ENCODE measurements at places on chromosomes 7 and 10.

DNA sequence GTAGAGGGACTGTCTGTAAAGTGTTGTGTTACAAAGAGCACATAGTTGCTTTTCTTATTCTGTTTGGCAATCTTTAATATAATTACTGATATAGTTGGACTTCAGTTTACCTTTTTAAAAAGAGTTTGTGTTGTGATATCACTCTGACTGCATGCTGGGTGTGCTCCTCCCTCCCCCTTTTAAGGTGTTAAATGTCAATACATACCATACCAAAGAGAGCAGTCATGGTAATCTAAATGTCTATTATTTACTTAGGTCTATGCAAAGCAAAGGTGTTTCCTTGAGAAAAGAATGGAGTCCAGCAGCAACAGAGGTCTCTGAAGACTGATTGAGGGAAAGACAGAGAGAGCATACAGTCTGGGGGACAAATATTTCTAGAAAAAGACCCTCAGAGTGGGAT, 275.1 kb upstream of the NRP1 start:
- no peak for DNase-seq

DNA sequence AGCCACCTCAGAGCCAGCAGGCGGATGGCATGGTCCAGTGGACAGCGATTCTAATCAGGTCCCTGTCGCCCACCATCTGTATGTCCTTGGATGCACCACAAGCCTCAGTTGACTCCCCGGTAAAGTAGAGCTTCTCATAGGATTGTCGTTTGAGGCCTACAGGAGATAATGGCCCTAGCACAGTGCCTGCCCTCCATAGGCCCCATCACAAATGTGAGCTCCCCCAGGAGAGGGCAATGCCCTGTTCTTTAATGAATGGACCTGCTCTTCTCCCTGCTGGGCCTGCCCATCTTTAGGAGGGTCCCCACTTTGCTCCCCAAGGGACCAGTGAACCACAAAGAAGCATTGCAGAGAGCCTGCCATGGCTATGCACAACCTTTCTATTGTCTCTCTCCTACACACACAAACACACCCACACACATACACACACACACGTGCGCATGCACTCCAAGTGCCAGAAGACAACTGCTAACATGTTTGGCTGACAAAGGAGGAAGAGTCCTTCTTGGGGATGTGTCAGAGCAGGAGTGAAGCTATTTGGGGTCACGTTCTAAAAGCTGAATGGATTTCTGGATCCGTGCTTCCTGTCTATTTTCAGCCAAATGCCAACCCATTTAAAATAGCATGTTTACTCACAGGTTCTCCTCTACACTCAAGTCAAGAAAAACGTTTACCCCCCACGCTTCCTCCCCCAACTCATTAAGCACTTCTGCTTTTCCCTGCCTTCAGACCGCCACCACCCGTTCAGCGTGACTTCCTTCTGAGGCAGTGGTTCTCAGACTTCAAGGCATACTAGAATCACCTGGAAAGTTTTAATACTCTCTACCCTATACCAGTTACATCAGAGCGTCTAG, 196.1 kb downstream of the GRID1 start:
- no peak for DNase-seq

- no peak for DNase-seq
These were observed 46.1 kb upstream of the SLC35B4 start for GRCh38 chr7:134362587-134363483.

GRCh38 chr10:15197276-15197675, 28.8 kb upstream of the NMT2 start:
- DNase-seq, result no peak

- no peak for DNase-seq
These were observed 123.4 kb downstream of the MYO3A start for GRCh38 chr10:26057466-26057865.

DNA sequence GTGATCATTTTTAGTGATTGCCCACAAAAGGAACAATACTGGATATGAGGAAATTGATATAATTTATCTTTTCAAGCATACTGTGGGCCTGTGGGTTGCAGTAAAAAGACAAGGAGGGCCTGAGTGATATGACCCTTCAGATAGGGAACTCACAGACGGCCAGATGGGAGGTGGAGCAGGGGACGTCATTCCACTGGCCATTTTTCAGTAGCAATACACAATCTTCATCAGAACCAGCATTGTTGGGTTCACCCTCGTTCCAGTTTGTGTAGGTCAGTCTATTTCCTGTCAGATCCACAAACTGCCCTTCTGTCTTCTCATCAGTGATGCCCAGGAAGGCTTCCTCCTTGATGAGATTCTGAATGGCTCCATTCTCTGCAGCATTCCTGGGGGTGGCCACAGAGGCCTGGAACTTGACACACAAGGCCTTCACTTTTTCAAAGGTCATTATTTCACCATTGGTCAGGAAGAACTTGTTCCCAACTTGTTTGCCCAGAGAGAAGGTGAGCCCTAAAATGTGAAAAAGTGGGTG, 4.5 kb downstream of the MBL2 start:
- DNase-seq, result no peak

GRCh38 chr7:151083071-151083823, at the start of gene TMUB1:
Gene TMUB1 (minus strand): TSS chr7:151083493. CDS start chr7:151082563, 930 bp downstream.
- DNase-seq, result no peak

GRCh38 chr10:93059975-93060886, at the start of gene CYP26C1:
Gene CYP26C1 (plus strand): TSS chr10:93060798. CDS start chr10:93061264, 466 bp downstream.
- no peak for DNase-seq

DNA sequence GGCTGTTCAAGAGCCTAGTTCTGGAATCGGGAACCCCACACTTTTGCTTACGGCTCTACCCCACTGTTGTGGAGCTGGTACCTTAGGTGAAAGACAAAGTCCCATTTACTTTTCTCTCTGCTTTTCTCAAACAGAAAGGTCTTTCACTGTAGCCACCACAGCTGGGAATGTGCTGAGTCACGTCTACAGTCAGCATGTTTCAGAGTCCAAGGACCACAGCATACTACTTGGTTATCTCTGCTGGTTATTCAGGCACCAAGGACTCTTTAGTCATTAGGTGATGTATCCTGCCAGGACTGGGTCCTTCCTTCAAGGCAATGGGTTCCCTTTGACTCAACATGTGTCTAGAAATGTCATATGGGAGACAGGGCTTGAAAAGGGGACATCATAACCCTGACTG, 266.8 kb upstream of the STEAP1 start:
- DNase-seq, result no peak

GRCh38 chr7:105399043-105399725, 10.5 kb upstream of the SRPK2 start:
- no peak for DNase-seq

DNA sequence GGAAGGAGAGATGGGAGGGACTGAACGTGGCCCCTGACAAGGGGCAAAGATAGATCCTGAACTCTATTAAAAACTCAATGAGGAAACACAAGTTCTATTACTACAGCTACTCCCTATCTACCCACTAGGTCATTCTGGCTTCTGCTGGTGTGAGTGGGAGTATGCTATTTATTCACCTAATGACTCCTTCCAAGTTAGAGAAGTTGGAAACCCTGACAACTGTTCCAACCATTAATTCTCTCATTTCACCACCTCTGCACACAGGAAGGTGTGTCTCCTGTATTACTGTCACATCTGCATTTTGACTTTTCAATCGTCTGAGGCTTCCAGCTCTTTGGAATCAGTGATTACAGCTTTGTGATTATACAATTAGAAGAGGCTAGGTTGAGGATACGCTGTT, 169.4 kb upstream of the ADO start:
- DNase-seq, result peak; percentile 38

GRCh38 chr7:142443216-142444010, 185.6 kb upstream of the PRSS58 start:
- no peak for DNase-seq

- DNase-seq, result no peak
These were observed 16.0 kb downstream of the TET1 start for GRCh38 chr10:68576118-68576517.

DNA sequence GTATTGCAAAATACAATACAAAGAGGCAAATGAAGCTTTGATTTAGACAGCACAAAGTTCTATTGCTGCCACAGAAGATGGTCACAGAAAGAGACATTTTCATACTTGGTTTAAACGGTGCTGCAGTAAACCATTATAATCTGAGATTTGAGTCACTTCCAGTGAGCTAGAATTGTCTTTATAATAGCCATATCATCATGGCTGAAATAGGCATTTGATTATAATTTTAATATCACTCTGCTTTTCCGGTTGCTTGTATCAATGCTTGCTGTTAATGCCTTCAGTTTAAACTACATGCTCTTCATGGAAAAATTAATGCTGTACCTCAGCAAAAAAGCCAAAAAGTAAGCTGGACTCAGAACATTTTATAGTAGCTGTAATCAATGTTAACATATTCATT, 48.5 kb downstream of the CPEB3 start:
- no peak for DNase-seq

GRCh38 chr7:115678086-115678982, 352.2 kb downstream of the TFEC start:
- no peak for DNase-seq

- no peak for DNase-seq
These were observed 149.2 kb downstream of the PAXIP1 start for GRCh38 chr7:154853727-154854095.
